Ascending aorta (tissue), 2 donors: ENCODE measurements at places on chromosomes 16 and 17.

GRCh38 chr17:71461498-71462169 lies 659.2 kb upstream of the SOX9 start:
- DNase-seq = no peak

- no peak for DNase-seq
Observed at GRCh38 chr16:3458278-3458851, 14.9 kb downstream of the NAA60 start.

GRCh38 chr16:20401475-20402016 lies 3.0 kb downstream of the PDILT start:
- no peak for DNase-seq

DNA sequence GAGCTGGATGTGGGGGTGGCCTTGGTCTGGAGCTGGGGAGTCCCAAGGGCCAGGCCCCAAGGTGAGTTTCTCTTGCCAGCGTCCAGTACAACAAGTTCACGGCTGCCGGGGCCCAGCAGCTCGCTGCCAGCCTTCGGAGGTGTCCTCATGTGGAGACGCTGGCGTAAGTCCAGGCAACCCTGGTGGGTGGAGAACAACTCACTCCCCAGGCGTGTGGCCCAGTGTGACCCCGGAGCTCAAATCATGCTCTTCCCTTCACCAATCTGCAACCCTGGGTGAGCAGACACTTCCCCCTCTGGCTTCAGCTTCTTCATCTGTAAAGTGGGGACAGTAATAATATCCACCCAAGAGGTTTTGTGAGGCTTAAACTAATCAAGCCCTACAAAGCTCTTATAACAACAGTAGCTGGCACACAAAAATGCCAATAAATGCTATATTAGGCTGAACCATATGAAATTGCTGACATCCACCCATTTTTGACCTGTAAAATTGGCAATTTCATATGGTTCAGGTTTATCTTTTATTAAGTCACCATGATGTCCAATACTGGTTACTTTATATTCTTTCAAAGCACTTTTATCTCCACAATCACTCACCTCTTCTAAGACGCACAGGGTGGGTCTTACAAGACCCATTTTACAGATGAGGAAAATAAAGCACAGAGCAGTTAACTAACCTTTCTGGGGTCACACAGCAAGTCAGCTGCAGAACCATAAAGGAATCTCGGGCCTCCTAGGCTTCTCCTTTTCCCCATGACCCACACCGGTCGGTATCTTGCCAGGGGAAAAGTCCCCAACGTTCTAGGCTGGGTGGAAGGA lies 19.7 kb downstream of the DEXI start:
- peak; percentile 88 for DNase-seq

GRCh38 chr16:9014389-9014788 lies 50.7 kb upstream of the USP7 start:
- DNase-seq = no peak

- DNase-seq = no peak
Observed at GRCh38 chr16:4610011-4611005, 4.4 kb downstream of the UBALD1 start.

- no peak for DNase-seq
Observed at GRCh38 chr16:79276501-79276900, 324.0 kb downstream of the MAF start.

DNA sequence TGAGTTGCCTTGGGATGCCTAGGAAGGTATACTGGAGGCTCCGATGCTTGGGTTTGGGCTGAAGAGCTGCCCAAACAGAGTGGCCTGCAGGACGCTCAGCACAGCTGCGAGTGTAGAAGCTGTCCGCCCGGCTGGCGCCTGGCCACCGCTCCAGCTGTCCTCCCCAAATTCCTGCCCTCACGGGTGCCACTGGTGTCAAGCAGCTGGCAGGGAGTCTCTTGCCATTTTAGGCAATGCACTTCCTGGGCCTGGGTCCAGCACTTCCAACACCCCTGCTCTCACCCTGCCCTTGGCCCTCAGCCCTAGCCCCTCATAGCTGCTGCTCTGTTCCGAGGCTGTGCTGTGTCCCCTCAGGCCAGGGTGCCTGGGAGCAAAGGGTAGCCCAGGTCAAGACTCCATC lies 5.2 kb upstream of the PKMYT1 start:
- DNase-seq = no peak

GRCh38 chr17:9361188-9361955 lies 214.2 kb downstream of the STX8 start:
- DNase-seq = no peak

DNA sequence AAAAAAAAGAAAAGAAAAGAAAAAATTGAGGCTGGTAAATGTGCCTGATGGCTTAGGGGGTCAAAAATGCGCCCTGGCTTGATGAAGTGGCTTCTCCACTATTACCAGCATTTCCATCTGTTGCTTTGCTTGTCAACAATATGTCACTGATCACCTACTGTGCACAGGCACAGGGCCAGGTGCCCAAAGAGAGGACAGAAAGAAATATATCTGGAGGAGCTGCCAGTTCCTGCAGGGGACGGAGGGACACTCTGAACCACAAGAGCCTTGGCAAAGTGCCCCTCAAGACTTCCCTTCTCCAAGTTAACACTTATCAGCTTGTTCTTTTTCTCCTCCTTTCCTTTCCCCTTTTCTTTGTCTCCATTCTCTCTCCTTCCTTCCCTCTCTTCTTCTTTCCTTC lies 34.7 kb downstream of the GINS3 start:
- no peak for DNase-seq
